ENCODE measurements at places on chromosomes 4 and X. TPM values are rescaled to one million over a fixed set of nuclear protein-coding genes. Genes with fewer than 3 reads are reported as not detected.
A peak's percentile ranks its signal among the peaks of the same experiment; 100 is the strongest.

GRCh38 chrX:68665502-68665901 is 18.0 kb downstream of the STARD8 start:
- DNase-seq = peak; percentile 13

The CACNA1F gene
- not detected for total RNA-seq

The PDZD4 gene
- 0.60 TPM for total RNA-seq

- peak; percentile 46 for DNase-seq
These were observed 166.4 kb downstream of the NSUN7 start for GRCh38 chr4:40916218-40916555.

GRCh38 chrX:41014776-41015360 is 70.4 kb upstream of the USP9X start:
- DNase-seq = no peak

The PDZD11 gene
- 32.1 TPM for total RNA-seq

DNA sequence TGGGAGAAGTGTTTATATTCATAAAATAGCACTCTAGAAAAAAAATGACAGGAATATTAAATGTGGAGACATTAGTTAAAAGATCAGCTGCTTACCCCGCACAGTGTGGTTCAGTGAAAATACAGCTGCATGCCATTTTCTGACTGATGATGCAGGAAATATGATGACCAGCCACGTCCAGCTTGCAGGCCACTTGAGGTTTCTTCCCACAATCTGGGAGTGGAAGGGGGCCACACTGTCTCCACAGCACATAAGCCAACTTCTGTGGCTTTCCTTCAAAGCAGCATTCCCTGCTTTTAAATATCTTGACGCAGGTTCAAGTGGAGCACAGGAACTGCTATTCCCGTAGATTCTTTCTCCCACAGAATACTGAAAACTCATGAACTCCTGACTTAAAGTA is 173.4 kb upstream of the GALNT7 start:
- DNase-seq = no peak

DNA sequence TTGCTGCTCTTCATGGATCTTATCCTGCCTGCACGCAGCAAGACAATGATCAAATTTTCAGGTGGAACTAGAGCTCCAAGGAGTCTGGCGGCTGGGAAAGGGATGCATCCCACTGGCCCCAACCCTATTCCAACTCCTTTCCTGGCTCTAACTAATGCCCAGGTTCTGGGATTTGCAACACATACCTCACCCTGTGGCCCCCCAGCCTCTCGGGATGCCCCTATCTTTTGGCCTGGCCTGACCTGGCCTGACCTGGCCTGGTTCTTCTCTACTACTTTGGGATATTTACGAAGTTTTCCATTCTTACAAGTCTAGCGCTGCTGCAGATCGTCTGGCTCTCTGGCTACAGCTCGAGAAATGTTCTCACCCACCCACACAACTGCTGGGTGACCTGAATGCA is 56.4 kb upstream of the CDKN2AIP start:
- no peak for DNase-seq
